ENCODE measurements at places on chromosomes 2 and 18.

GRCh38 chr2:10546975-10547391 is 98.9 kb upstream of the ODC1 start:
- no peak for DNase-seq

GRCh38 chr2:41879235-41879916 is 168.4 kb upstream of the PKDCC start:
- no peak for DNase-seq

GRCh38 chr18:274313-274712 is 6.5 kb upstream of the THOC1 start:
- no peak for DNase-seq

- DNase-seq = no peak
These were observed 117.3 kb downstream of the TTC27 start for GRCh38 chr2:32745191-32745590.

Measured in stimulated activated CD4-positive, alpha-beta T cell treated with anti-CD3 and anti-CD28 coated beads, TNF-alpha, amount 100 ng/mL, for 24 hours (primary cell).